Activated T-cell treated with anti-CD3 and anti-CD28 coated beads, Interleukin-2, amount 50 U/mL, for 24 hours (primary cell): ENCODE measurements at places on chromosomes 5 and 9.

- no peak for DNase-seq
Observed at GRCh38 chr5:125961150-125961549, 462.1 kb upstream of the GRAMD2B start.

DNA sequence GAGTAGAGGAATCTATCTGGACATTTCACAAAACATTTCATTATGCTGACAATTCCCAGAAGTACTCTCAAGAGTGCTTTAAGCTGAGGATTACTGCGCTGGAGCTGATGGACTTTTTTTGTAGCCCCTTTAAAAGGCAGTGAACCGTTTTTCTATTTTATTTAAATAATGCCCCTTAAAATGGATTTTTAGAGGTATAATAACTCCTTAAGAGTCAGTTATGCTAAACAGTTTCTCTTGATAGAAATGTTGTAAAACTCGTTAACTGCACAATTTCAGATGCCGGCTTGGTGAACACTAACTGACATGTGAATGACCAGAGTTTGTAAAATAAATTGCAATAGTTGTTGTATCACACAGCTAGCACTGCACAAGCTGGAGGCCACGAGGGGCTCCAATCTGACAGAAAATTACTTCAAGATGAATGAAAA lies 174.0 kb downstream of the NR2F1-AS1 start:
- DNase-seq = no peak

DNA sequence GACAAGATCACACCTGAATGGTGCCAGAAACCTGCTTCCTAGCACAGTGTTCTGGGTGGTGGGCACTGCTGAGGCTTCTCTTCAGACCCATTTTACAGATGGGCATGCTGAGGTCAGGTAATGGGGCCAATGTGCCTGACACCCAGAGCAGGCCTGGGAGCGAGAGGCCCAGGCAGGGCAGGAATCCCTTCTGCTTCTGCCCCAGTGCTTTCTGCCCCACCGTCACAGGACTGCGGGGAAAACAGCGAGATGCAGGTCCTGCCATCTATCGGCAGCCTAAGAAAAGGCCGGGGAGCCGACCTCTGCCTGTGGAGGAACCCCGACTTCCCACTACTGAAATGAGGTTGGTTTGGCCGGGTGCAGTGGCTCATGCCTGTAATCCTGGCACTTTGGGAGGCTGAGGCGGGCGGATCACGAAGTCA lies 22.8 kb upstream of the RNU6ATAC start:
- DNase-seq = no peak

GRCh38 chr5:35038891-35039290 lies 8.9 kb downstream of the AGXT2 start:
- no peak for DNase-seq

- DNase-seq = no peak
Observed at GRCh38 chr9:806285-807156, 35.0 kb upstream of the DMRT1 start.

DNA sequence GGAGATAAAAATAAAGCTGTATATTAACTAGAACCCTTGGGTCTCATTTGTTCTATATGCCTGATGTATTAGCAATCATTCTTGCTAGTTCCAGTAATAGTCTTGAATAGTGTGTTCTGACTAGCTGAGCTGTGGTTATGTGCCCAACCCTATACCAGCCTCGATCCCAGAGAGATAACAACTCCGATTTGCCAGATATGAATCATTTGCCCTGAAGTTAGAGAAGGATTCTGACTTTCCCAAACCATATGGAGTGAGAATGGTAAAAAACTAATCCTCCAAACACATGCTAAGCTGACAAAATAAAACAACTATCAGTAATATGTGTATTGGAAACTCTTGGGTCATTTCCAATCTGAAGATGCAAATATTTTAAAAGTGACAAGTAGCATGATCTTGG lies 64.8 kb downstream of the ALDH1A1 start:
- no peak for DNase-seq

DNA sequence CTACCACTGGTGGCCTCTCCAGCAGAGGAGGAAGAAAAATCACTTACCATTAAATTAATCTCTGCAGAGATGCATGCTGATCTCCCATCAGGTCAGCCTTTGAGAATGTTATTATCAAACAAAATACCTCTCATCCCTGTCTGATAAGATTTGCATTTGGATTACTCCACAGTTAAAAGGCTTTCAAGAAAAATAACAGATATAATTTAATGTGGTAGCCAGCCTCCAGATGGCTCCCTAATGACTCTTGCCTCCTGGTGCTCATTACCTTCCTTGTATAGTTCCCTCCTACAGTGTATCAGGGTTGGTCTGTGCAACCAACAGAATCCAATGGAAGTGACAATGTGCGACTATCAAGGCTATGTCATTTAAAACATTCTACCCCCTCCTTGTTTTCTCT lies 63.6 kb upstream of the TNPO1 start:
- no peak for DNase-seq

DNA sequence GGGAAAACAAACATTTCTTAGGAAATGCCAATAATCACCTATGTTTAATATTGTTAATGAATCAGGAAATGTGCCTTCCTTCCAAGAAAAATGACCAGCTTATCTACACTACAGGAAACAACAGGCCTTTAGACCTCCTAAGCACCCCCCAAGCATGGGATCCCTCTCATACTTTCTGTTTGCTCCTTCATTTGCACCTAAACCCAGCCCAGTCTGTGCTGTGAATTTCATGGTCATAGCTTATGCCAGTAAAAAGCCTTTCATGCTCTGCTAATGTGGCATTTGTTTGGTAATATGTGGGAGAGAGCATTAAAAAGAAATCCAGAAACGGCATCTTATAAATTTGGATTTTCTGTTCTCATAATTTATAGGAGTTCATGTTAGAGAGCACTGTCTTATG lies 511.1 kb downstream of the EBF1 start:
- no peak for DNase-seq

DNA sequence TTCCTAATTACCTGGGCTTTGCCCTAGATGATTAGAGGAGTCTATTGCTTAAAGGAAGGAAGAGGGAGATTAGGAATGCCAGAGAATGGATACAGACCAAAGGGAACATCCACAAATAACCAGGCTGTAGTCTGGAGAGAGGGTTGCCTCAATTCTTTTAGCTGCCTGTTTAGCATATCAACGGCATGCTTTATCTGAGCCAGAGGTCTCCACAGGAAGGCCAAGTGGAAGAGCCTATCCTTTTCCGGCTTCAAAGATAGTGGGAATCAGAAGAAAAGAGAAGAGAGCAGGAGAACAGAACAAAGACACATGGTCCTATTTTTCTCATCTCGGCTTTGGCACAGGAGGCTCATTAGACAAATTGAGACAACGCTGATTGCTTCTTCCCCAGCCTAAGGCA lies 142.4 kb downstream of the NMUR2 start:
- no peak for DNase-seq

DNA sequence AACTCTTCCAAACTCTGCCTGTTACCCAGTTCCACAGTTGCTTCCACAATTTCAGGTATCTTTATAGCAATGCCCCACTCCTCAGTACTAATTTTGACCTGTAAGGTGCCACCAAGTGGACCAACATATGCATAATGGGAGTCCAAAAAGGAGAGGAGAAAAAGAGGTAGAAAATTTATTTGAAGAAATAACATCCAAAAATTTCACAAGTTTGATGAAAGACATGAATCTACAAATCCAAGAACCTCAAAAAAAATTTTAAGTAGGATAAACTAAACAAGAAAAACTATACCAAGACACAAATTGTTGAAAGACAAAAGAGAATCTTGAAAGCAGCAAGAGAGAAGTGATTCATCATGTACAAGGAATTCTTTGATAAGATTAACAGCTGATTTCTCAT lies 79.8 kb downstream of the BARX1 start:
- no peak for DNase-seq

- DNase-seq = no peak
Observed at GRCh38 chr5:59178071-59178470, 595.2 kb downstream of the RAB3C start.

GRCh38 chr9:27377147-27377807 lies 80.3 kb upstream of the EQTN start:
- no peak for DNase-seq

GRCh38 chr5:7518947-7519560 lies 123.1 kb downstream of the ADCY2 start:
- DNase-seq = no peak

DNA sequence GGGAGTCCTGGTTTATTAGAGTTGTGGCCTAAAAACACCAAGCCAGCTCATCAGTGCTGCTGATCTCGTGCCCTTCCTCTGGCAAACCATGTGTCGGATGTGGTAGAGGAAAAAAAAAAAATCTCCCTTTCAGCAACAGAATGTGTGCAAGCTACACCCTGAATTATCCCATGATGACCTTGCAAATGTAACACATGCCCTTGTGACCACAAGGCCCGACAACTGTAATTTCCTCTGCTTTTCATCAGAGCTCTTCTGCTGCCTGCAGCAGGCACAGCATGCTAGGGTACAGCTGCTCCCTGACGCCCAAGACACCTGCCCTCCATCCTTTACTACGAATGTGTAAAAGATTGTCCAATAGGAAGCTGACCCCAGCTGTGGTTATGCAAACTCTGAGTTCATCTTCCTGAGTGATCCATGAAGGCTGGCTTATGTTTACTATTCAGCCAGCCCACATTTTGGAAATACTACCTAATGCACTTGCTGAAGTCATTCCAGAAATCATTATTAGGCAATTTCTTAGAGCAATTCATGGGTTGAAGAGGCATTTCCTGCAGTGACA lies 14.6 kb upstream of the BNC2 start:
- DNase-seq = no peak

- DNase-seq = no peak
Observed at GRCh38 chr9:136075881-136076678, 19.0 kb downstream of the NACC2 start.

DNA sequence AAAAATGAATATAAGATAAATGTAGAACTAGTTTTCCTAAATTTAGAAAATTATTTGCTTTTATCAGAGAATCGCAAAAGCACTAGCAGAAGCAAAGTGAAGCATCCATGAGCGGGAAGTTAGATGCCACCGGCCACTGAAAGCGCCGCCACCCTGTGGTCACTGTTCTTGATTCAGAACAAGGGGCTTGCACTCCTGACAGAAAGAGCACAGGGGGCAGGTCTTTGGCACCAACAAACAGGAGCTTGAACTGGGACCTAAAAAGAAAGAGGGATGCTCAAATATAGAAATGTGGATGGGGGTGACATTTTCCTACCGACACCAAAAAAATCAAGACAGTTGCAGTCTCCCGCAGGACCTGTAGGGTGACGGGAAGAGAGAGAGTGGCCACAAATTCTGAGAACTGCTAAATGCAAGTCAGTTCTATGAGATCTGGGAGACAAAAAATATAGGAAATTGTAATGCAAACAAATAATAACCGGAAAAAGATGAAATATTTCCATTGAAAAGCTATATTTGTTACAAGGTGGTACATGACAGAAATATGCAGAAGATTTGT lies 144.3 kb downstream of the CDH12 start:
- no peak for DNase-seq

DNA sequence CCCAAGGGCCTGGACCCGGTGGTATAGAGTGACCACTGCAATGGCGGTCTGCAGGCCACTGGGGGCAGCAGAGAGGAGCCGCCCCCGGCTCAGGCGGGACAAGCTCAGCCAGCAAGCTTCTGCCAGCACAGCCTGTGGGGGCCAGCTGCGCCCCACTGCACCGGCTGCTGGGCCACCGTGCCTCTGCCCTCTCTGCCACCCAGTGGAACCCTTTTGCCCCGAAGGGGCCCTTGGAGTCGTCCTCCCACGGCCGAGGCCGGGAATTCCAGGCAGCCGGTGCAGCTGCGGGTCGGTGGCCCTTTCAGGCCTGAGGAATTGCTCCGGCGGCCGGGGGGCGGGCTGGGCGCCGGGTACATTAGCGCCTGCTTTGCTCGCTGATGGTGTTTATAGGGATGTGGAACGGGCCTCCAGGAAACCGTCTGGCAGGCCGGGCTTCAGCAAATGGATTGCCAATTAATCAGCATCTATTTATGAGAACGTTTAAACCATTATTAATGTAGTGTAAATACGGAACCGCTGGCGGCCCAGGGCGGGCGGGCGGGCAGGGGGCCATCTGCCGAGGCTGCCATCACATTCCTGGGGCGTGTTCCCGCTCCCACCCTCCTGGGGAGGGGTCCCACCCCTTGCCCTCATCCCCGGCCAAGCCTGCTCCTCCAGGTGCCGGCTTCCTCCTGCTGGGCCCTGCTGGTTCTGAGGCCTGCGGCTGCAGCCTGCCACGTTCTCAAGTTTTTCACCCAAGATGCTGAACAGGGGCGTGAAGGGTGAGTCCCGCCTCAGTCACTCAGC lies 127.4 kb downstream of the BARX1 start:
- peak; percentile 64 for DNase-seq

GRCh38 chr9:4585135-4585534 lies 77.0 kb upstream of the PLPP6 start:
- no peak for DNase-seq

DNA sequence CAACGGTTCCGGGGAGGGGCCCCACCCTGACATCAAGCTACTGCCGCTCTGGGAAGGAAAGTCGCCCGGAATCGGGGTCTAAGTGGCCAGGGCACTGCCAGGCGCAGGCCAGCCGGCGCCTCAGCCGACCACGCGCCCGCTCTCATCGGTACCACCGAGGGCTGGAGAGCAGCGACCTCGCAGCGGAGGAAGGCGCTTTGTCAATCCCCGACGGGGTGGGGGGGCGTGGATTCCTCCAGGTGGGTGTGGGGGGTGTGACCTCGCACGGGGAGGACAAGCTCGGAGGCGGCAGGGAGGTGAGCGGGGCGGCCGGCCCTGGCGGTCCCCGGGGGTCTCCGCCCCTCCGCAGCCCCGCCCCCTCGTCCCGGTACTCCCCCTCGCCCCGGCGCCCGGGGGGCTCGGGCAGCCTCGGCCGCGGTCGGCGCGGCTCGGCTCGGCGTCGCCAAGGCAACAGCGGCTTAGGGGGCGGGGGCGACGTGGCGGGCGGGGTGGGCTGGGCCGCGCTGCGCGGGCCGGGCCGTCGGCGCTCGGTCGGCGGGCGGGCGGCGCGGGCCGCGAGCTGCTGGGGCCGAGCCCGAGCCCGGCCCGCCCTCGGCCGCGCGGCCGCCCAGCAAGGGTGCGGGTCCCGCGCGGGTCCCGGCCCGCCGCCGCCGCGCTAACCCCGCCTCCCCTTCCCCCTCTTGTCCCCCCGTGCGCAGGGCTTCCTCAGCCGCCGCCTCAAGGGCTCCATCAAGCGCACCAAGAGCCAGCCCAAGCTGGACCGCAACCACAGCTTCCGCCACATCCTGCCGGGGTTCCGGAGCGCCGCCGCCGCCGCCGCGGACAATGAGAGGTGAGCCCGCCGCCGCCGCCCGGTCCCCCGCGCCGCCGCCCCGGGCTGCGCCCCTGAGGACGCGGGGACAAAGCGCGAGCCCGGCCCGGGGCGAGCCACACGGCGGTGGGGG lies 47.5 kb downstream of the DAB2IP start:
- peak; percentile 62 for DNase-seq

GRCh38 chr5:87231037-87231808 lies 36.5 kb upstream of the RASA1 start:
- no peak for DNase-seq

GRCh38 chr5:150641006-150641570 lies 628 bp downstream of the SYNPO start:
- DNase-seq = no peak

GRCh38 chr5:140672455-140673186 lies 755 bp downstream of the DND1 start:
- no peak for DNase-seq
